Activated T-cell treated with anti-CD3 and anti-CD28 coated beads, Interleukin-2, amount 50 U/mL, for 24 hours (primary cell): ENCODE measurements at places on chromosomes 5 and 9.
A peak's percentile ranks its signal among the peaks of the same experiment; 100 is the strongest.

- DNase-seq, result no peak
Observed at GRCh38 chr5:14062178-14062577, 81.0 kb upstream of the TRIO start.

- DNase-seq, result no peak
Observed at GRCh38 chr9:38423273-38423972, 831 bp downstream of the IGFBPL1 start.

GRCh38 chr5:42596817-42597216 lies 159.8 kb upstream of the CCDC152 start:
- DNase-seq, result no peak

DNA sequence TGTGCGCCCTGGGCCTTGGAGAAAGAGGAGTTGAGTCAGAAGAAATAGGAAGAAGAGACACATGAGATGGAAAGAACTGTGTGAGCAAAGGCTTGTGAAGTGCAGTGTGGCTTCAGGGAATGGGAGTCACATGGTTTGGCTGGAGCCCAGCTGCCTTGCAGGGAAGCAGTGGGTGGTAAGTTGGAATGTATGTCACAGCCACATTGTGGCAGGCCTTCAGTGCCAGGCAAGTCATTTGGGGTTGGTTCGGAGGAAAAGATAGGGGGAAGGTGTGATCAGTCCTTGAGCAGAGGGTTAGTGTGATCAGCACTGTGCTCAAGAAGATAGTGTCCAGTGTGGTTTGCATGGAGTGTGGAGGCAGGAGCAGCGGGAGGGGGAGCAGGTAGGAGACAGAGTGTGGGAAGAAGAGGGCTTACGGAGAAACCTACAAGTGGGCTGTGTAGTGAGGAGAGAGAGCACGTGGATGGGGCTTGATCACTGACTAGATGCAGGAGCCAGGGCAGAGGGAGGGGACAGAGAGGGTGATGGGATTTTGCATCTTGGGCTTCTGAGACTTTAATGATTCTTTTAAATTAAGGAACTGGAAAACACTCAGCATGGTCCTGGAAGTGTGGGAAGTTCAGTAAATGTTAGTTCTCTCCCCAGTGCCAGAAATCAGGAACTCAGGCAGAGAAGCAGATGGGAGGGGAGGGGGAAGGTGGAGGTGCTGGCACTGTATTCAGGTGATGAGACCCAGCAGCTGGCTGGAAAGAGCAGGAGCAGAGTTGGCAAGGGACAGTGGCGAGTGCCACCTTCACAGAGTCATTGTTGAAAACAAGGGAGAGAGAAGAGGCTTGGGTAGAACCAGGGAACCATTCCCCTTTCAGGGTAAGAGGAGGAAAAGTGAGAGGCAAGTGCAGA lies 46.6 kb downstream of the ARHGAP26 start:
- DNase-seq, result no peak

- no peak for DNase-seq
Observed at GRCh38 chr9:38318759-38319495, 73.6 kb upstream of the ALDH1B1 start.

DNA sequence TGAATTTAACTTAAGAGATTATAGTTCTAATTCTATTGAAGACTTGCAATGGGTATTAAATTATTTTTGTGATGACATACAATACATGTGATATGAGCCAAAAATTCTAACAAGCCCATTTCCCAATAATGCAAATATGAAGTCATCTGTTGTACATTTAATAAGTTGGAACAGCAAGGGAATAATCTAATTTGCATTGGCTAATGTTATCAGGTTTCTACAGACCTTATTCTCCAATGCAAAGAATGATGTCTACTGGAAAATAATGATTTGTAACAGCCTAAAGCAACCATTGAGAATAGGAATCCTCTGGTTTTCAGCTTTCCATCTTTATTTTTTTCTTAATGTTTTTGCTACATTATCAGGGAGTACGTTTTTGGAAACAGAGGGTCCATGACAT lies 89.1 kb upstream of the MINAR2 start:
- DNase-seq, result no peak

GRCh38 chr5:177980743-177981151 lies 15.3 kb downstream of the PROP1 start:
- DNase-seq, result no peak

DNA sequence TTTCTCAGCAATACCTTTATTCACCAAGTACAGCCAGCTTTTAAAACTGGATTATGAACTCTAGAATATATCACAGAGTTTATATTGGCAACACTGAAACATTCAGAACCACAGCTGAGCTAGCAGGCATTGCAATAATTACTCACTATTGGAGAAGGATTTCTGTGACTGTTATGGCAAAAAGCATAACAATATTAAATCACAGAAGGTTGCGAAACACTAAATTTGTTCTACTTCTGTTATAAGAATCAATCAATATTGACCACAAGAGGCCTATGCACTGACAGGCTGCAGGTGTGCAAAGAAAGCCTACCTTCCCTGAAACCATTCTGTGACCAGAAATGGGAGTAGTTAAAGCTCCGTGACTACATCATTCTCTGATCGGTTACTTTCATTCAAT lies 59.2 kb downstream of the AP3B1 start:
- DNase-seq, result no peak

DNA sequence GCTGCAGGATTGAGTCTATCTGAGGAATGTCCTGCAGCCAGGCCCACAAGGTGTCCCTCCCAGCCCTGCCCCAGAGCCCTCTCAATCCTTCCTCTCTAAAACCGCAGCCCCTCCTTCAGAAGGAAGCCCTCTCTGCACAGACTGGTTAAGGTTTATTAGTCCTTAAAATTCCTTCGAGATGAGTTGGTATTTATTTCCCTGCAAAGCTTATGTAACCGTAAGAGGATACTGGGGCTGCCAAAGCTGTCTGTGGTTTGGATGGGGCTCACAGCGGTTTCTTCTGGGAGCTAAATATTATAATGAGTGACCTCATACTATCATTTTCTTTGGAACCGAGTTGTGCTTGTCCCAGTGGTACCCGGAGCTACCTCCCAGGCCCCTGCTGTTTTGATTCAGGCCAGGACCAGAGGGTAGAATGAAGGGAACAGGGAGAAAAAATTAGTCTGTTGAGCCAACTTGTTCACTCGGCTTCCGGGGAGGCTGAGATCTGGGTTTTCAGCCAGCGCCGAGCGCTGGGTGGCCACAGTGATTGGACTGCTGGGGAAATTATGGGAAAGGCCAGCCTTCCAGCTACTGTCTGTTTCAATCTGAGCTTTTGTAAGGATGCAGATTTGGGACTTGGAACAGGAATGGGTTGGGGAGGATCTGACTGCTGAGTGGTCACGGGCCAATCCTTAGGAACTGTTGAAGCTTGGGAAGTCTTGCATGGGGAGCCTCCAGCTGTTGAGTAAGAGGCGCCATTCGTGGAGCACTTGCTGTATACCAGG lies 107.5 kb downstream of the NDFIP1 start:
- DNase-seq, result no peak

DNA sequence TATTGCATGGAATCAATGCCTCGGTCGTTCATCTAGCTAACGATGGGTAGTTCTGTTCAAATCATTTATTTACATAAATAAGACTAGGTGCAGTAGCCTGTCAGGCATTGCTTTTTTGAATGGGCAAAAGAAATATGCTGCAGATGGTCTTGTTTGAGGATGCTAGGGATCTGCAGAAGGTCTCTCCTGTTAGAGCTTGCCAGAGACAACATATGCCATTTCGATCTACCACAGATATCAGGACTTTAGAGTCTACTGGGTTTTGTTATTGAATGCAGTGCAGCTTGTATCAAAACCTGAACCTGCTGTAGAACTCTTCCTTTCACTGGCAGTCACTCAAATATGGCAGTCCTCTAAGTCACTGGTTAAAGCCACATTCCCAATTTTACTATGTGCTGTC lies 381.1 kb upstream of the CDH10 start:
- no peak for DNase-seq

DNA sequence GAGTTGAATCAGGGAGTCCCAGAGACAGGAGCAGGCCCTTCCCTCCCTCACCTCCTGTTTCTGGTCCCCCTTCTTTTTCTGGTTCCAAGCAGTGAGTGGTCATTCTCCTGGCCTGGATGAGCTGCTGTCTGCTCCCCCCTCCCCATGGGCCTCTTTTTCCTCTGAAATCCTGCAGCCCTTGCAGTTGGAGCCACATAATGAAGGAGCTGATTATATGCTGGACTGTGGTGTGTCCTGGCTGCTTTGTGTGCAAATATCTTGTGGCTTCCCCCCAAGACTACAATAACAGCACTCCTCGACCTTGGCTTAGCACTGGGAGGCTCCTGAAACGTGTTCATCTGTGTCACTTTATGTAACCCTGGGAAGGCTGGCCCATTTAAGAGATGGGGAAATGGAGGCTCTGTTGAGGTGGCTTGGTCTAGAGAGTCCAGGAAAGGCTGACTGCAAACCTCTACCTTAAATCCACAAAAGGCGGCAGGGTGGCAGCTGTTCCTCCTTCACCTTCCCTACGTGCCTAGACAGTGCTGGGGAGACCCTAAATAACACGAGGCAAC lies 69.2 kb downstream of the SH3PXD2B start:
- DNase-seq, result no peak

- no peak for DNase-seq
Observed at GRCh38 chr9:68562461-68562860, 21.8 kb upstream of the TMEM252 start.

DNA sequence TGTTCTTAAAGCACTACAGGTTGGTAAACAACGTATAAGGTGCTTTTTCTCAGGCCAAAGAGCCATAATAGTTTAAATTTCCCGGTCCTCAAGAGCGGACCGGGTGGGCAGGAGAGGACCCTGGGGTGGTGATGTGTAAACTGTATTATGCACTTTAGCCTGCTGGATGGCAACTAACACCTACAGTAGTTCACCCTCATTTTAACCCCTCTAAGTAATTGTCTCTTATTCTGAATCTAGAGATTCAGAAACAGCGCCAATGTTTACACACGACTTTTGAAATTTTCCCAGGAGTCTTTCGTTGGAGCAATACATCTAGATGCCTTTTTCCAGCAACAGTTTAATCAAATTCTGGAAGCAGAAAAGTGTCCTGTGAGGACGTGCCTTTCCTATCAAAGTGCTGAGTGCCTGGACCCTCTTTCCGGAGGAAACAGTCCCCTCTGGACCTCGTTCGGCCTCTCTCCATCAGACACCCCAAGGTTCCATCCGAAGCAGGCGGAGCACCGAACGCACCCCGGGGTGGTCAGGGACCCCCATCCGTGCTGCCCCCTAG lies 676 bp upstream of the OCLN start:
- DNase-seq, result no peak

DNA sequence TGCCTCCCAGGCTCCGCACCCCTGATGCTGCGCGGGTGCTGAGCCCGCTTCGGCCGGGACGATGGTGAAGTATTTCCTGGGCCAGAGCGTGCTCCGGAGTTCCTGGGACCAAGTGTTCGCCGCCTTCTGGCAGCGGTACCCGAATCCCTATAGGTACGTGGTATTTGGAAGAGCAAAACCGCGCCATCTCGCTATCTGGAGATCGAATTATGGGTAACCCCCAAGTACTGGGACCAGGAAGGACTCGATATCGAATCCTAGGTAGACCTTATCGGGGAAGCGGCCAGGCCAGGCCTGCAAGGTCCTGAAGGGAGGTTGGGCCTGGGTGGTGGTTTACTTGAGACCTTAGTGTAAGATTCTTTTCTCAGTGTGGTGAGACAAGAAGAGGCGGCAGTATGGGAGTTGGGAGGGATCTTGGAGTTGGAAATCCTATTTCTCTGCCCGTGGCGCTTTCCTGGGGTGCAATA lies 359 bp downstream of the PRELID1 start:
- DNase-seq, result peak; percentile 51

GRCh38 chr5:34511915-34512314 lies 144.2 kb upstream of the RAI14 start:
- DNase-seq, result no peak
